ENCODE measurements at places on chromosomes 13 and 19. TPM values are rescaled to one million over a fixed set of nuclear protein-coding genes. Genes with fewer than 3 reads are reported as not detected.

The KRTDAP gene
- not detected for total RNA-seq

The TUBA3C gene
- not detected for total RNA-seq

The CCL25 gene
- not detected for total RNA-seq

The ZNF568 gene
- total RNA-seq, result 10.4 TPM

The PSG11 gene
- total RNA-seq, result under 0.01 TPM

The CHAF1A gene
- total RNA-seq, result 3.9 TPM

The CEACAM16 gene
- not detected for total RNA-seq

The YJEFN3 gene
- total RNA-seq, result 0.28 TPM

The ERICH4 gene
- not detected for total RNA-seq

The PGLYRP2 gene
- not detected for total RNA-seq

The CDX2 gene
- not detected for total RNA-seq

The KLF2 gene
- 5.6 TPM for total RNA-seq

The HSH2D gene
- total RNA-seq, result not detected

The IL11 gene
- total RNA-seq, result 4.8 TPM

The PCDH9 gene
- 11.3 TPM for total RNA-seq

The STOML3 gene
- not detected for total RNA-seq

The SHISA2 gene
- total RNA-seq, result 0.28 TPM

The USE1 gene
- 18.0 TPM for total RNA-seq

The PROSER3 gene
- total RNA-seq, result 4.0 TPM

The CEACAM20 gene
- not detected for total RNA-seq

The SIGLEC11 gene
- total RNA-seq, result not detected

The SF3A2 gene
- total RNA-seq, result 22.6 TPM

The OR7C1 gene
- not detected for total RNA-seq

The MEDAG gene
- total RNA-seq, result 95.8 TPM

The PSG3 gene
- not detected for total RNA-seq

The GEMIN7 gene
- total RNA-seq, result 28.0 TPM

The IL12RB1 gene
- 0.28 TPM for total RNA-seq

The CCNE1 gene
- total RNA-seq, result 14.4 TPM

The SIGLEC9 gene
- total RNA-seq, result 0.28 TPM

The ZNF790 gene
- total RNA-seq, result 9.2 TPM

The CILP2 gene
- total RNA-seq, result 0.28 TPM

The SH2D3A gene
- under 0.01 TPM for total RNA-seq

The ZNF524 gene
- 8.2 TPM for total RNA-seq

The ZNF578 gene
- total RNA-seq, result 6.2 TPM

The GZMM gene
- 0.28 TPM for total RNA-seq

The LRG1 gene
- total RNA-seq, result not detected

The SYNGR4 gene
- total RNA-seq, result not detected

The PRR12 gene
- total RNA-seq, result 1.3 TPM

The CEACAM4 gene
- total RNA-seq, result not detected

The TFPT gene
- total RNA-seq, result 13.5 TPM

The ZNF850 gene
- total RNA-seq, result 6.2 TPM

The ZNF587B gene
- total RNA-seq, result 44.9 TPM

The ZNF738 gene
- total RNA-seq, result 7.0 TPM

The CGB3 gene
- total RNA-seq, result not detected

The B3GNT3 gene
- total RNA-seq, result not detected

The ZNF724 gene
- total RNA-seq, result 15.1 TPM

The NLRP11 gene
- total RNA-seq, result under 0.01 TPM

The TGFB1 gene
- total RNA-seq, result 10.7 TPM

The GNA15 gene
- total RNA-seq, result under 0.01 TPM

The LRRC4B gene
- total RNA-seq, result 0.38 TPM

The HAUS8 gene
- total RNA-seq, result 9.4 TPM

The ZNF563 gene
- total RNA-seq, result 4.2 TPM

The CYP2F1 gene
- under 0.01 TPM for total RNA-seq

The ZIC2 gene
- not detected for total RNA-seq

The SCN1B gene
- total RNA-seq, result 1.3 TPM

The MBD3L1 gene
- total RNA-seq, result not detected

The ZNF835 gene
- total RNA-seq, result 1.7 TPM

The NOTCH3 gene
- 151 TPM for total RNA-seq

Measured in regular cardiac myocyte (primary cell).